Fibroblast of the aortic adventitia (primary cell): ENCODE measurements at places on chromosomes 6 and 20.

GRCh38 chr6:39706819-39707335 is 18.3 kb downstream of the KIF6 start:
- no peak for DNase-seq

DNA sequence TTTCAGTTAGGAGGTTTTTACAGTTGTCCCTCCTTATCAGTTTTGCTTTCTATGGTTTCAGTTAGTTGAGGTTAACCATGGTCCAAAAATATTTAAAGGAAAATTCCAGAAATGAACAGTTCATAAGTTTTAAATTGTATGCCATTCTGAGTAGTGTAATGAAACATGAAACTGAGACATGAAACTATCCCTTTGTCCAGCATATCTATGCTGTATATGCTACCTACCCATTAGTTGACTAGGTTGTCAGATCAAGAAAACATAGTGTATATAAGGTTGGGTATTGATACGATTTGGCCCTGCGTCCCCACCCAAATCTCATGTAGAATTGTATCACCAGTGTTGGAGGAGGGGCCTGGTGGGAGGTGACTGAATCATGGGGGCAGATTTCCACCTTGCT is 39.1 kb downstream of the VGLL2 start:
- no peak for DNase-seq

DNA sequence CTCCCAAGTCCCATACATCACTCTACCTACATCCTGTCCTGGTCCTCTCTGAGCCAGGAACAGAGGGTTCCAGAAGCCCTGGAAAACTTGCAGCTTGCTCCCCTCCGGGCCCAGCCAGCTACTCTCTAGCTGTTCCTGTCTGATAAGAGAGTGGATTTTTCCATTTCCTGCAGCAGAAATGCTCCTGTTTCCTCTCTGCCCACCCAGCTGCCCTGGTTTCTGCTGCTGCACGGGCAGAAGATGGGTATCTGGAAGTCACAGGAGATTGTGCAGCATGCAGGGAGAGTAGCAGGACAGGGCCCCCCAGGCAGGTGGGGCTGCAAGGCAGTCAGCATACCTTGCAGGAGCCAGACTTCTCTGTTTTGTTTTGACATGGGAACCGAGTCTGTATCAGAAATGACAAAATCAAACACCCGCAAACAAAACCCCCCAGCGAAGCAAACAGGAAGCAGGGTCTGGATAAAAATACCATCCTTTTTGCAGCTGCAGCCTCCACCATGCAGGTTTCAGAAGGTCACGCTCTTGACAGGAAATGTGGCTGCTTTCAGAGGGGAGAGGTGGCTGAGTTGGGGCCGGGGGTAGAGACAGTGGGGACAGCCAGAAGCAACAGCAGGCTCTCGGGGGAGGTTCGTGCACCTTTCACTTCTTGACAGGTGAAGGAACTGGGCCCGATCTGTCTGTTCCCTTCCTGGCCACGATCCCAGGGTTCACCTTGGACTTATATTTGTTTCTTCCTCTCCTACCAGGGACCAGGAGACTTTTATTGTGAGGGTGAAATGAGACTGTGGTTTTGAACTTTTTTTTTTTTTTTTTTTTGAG is 50.8 kb upstream of the FAM83D start:
- no peak for DNase-seq

DNA sequence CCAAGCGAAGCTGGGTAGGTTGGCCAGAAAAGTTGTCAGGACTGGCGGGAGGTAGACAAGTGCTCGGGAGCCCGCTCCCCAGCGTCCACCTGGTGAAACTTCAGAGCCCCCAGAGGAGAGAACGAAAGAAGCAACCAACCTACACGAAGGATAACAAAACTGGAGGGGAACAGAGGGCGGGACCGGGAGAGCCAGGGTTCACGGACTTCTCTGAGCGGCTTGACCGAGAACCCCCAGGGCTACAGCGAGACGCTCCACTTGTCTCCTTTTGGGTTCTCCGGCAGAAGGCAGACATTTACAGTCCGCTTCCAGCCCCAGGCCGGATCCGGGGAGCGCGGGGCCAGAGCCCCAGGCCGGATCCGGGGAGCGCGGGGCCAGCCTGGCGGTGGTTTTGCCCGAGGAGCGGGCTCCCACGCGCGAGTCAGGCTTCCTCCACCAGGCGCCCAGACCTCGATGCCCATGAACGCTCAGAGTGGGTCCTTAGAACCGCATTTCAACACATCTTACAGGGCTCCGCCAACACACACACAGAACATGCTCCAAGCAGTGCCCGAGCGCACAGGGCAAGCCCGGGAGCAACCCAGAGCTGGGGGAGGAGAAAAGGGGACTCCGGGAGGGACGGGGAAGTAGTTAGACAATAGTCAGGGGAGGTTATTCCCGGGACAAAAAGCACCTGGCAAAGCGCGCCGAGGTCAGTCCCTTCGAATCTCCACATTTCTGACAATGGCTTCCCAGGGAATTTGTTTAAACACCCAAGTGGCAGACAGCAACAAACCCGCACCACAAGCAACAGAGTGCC is 1.1 kb downstream of the PTPRK start:
- DNase-seq, result peak; percentile 54

- DNase-seq, result peak; percentile 81
Measured at GRCh38 chr6:35343092-35343834, 905 bp downstream of the PPARD start.

GRCh38 chr6:108576709-108577108 is 16.0 kb downstream of the FOXO3 start:
- peak; percentile 77 for DNase-seq

GRCh38 chr6:117536317-117536716 is 53.8 kb downstream of the DCBLD1 start:
- DNase-seq, result peak; percentile 69

GRCh38 chr20:39533858-39534257 is 571.7 kb downstream of the DHX35 start:
- no peak for DNase-seq

- DNase-seq, result no peak
Measured at GRCh38 chr6:52335576-52335975, 26.4 kb upstream of the PAQR8 start.

DNA sequence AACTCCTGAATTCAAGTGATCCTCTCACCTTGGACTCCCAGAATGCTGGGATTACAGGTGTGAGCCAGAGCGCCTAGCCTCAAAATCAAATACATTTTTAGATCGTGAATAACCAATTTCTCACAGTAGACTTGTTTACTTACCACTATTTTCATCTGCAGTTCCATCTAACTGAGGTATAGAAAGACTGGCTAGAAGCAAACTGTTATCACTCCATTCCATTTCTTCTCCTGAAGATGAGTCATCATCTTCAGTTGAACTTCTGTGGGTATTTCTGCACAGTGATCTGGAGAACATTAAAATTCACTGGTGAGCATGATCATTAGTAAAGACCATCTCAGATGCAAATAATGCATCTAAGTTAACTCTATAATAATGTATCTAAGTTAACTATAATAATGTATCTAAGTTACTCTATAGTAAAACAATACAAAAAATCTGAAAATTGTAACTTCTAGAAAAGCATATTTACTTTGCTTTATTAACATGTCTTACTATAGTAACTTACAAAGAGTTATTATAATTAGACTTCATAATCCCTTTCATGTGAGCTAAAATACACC is 105.4 kb downstream of the REV3L start:
- DNase-seq, result peak; percentile 26

DNA sequence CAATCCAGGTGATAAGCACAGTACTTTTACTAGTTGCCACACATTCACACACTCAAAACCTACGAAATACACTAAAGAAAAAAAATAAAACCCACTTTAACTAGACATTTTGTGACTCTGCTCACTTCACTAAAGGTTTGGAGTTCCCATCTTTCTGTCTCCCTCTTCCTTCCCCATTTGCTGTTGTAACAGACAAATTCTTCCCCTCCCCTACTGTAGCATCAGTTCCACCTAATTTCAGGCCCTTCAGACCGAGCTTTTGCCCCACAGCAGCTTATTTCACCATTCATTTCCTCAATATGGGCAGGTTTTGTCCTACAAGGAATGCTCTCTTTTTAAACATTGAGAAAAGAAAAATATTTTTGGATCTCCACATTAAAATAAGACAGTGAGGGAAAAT is 31.3 kb upstream of the MRAP2 start:
- no peak for DNase-seq

GRCh38 chr20:63282946-63283345 is 10.0 kb upstream of the COL20A1 start:
- DNase-seq, result no peak

DNA sequence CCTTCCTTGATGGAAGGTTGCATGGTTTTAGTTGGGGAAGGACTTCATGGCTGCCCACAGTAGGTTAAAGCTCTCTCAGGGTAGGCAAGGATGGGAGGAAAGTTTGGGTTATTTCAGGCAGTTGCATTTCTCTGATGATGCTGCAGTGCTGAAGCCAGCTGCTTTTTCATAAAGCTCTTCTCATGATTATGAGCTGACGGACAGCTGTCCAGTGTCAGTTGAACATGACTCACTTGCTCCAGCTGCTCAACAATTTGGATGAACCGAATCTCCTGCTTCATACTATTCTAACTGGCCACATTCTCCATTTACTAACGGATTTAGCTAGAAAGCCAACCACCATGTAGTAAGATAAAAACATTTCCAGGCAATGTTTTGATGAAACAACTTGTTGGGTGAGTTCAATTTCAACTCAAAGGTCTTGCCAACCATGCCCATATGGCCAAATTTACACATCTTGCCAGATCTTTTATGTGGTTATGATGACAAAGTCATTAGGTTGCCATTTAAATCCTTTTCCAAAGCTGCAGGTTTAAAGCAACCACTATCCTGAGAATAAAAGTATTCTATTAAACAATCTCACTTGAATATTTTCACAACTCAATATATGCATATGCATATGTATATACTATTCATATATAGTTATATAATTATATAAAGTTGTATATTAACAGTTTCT is 125.9 kb downstream of the HS3ST5 start:
- no peak for DNase-seq

DNA sequence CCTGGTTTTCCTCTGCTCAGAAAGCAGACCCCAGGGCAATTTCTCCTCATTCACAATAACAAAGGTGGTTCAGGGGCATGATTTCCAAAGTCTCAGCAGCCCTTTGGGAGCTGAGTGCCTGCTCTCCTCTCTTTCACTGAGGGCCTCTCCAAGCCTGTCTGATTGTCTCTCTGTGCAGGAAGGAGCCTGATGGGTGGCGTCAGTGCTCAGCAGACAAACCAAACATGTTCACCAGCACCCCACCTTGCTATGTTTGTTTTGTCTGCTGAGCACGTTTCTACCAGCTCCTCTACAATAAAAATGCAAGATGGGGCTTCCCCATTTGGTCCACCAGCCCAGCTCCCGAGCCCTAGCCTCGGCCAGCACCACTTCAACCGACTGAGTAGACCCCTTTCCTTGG is 25.4 kb upstream of the TCP11 start:
- DNase-seq, result no peak

DNA sequence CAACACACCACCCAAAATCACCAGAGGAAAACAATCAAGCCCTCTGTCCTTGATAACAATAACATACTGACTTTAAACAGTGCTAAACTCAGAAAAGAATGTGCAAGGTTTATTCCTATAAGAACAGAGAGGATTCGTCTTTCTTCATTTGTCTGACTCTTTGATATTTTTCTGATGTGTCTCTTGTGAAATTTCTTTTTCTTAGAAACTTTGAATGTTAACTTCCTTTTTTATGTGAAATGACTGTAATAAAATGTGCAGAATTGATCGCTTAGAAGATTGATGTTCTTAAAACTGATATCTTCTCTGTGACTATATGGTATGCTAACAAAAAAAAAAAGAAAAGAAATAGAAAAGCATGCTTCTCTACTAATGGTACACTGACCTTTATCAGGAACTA is 947.4 kb upstream of the CITED2 start:
- DNase-seq, result no peak

GRCh38 chr6:162372106-162372505 is 355.5 kb downstream of the PRKN start:
- no peak for DNase-seq

- no peak for DNase-seq
Measured at GRCh38 chr6:14174226-14174625, 56.7 kb downstream of the CD83 start.

DNA sequence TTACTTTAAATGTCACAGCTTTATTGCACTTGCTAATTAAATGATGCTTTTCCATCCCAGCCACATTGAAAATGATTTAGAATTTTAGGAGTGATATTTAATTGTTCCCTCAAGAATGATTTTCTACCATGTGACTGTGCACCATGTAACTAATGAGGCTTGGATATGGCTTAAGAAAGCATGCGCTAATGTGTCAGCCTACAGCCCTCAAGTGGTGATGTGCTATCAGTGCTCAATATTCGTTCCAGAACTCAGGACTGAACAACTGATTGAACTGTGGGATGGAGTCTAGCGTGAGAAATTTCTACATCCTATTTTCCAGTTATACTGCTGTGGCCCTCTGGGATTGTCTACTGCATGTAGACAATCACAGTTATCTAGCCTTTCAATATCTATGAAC is 71.5 kb downstream of the PKIB start:
- no peak for DNase-seq

GRCh38 chr6:81820980-81821379 is 68.5 kb upstream of the TENT5A start:
- no peak for DNase-seq

DNA sequence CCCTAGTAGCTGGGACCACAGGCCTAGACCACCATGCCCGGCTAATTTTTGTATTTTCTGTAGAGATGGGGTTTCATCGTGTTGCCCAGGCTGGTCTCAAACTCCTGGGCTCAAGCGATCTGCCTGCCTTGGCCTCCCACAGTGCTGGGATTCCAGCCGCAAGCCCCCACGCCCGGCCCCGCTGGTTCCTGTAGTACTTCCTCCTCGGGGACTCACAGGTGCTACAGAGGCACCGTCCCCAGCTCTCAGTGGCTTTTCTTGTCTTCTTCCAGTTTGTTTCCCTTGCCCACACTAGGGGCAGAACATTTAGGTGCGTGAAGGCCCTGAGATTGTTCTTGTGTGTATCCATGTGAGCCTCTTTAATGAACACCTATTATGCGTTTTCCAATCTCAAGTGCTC is 773 bp upstream of the ZBP1 start:
- no peak for DNase-seq

GRCh38 chr6:818196-818595 is 125.3 kb upstream of the EXOC2 start:
- no peak for DNase-seq

DNA sequence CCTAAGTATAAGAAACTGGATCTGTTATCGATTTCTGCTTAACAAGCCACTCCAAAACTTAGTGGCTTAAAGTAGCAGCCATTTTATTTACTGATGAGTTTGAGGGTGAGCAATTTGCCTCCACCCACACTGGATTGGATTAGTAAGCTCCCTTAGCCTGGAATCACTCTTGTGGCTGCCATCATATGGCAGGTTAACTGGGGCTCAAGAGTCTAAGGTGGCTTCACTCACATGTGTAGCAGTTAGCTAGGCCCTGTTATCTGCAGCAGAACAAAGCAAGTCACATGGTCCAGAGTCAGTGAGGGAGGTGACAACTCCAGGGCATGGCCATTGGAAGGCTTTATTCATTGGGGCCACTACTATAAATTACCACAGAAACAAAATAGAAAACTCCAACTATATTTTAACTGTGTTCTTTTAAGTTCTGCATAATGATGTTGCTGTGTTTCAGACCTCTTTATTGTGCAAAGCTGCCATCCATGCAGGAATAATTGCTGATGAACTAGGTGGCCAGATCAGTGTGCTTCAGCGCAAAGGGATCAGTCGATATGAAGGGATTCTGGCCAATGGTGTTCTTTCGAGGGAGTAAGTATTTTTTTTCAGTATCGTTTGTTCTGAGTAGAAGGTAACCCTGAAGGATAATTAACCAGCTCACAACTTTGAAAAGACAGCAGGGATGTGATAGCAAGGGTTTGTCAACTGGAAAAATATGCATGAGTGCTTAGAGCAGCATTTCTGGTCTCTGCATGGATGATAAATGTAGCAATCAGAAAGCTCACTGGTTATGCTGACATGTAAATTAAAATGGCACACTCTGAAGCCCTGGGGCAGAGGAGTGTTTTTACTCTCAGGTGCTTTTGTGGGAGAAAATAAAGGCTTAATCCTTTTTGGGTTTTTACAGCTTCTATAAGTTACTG is 49.6 kb downstream of the DCBLD1 start:
- no peak for DNase-seq
